ENCODE measurements at places on chromosomes 3 and 15. TPM values are rescaled to one million over a fixed set of nuclear protein-coding genes. Genes with fewer than 3 reads are reported as not detected.

CMTM8 gene
- polyA plus RNA-seq: 4.4 TPM

DNA sequence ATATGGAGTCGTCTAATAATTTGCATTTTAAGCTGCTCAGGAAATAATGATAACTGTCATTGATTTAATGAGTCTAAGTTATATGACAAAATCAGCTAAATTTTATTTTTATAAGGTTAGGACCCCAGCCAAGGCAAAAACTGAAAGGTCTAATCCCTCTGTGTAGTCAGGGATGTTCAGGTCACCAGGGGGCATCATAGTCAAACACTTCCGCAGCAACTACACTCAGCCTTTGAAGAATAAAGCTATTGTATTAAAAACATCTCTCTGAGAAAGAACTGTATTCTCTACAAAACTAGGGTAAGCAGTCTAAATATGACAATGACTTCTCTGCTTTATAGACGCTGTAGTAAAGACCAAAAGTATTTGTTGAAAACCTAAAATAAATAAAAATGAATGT is 15.0 kb downstream of the INTS14 start:
- no peak for DNase-seq

SLC15A2 gene
- 0.60 TPM for polyA plus RNA-seq

KCNMB3 gene
- 1.5 TPM for polyA plus RNA-seq

DNA sequence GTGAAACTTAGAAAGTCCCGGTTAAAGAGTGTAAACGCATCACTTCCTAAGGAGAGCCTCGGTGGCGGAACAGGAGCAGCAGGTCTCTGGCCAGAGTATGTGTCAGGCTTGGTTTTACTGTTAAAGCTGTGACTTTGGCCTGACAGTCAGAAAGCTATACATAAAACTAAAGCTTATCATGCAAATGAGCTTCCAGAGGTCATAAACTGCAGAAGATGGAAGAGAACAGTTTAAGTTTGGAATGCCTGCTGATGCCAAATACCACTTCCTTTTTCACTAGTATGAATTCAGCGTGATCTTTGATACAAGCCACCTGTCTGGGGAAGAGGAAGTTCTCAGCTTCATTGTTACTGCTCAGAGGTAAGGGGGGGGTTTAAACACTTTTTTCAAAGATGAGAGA is 125.1 kb upstream of the CTDSPL start:
- no peak for DNase-seq

- no peak for DNase-seq
These were observed 123.0 kb upstream of the STAC start for GRCh38 chr3:36257158-36257852.

DNA sequence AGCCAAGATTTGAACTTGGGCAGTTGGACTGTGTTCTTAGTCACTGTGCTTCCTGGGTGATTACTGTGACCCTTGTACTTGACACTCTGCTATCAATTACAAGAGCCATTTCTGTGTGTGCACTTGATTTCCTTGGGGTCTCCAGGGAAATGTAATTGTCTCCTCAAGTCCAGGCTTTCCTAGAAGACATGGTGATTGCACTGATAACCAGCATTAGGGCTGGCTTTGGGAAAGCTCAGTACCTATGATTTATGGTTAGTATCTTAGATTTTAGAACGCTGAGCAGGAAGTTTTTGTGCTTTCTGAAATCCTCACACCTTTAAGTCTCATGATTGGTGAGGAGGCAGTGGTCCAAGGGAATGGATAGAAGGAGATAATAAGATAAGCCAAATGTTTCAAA is 1.6 kb upstream of the CLDN11 start:
- DNase-seq: no peak

BAHD1 gene
- polyA plus RNA-seq: 9.6 TPM

- no peak for DNase-seq
These were observed 1.7 kb downstream of the PAK2 start for GRCh38 chr3:196741249-196741889.

DNA sequence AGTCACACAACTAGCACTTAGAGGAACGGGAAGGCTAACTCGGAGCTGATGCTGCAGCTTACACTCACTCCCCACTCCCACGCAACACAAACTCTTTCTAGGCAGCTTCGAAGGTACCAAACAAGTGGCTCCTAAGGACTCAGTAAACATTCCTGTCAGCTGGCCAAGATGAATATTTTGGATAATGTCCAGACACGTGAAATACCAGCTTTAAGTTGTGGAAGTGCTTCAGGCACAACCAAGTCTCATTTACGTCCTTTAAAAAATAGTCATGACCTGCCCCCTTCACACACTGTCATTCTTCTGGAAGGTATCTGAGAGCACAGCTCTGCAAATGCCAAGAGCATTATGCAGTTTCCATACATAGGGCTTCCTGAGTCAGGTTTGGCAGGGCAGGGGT is 1005.9 kb upstream of the CFAP20DC start:
- no peak for DNase-seq

- DNase-seq: no peak
These were observed 222.5 kb downstream of the SHQ1 start for GRCh38 chr3:72625602-72626337.

ZBTB20 gene
- 3.6 TPM for polyA plus RNA-seq

DNA sequence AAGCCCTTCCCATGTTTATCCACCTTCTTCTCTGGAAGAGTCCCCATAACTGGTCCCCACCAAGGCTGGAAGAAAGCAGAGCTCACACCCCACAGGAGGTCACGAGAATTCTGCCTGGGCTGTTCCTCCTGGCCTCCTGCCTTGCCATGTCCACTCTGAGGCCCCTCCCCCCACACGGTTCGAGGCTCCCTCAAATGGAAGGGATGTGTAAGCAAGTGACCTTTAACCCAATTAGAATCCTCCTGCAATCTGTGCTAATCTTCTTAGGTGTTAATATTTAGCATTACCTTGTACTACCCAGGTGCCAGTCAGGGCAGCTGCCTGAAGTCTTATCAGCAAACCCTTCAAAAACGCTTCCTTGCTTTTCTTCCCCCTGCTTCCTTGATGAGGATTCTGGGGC is 32.4 kb upstream of the DYNC1LI1 start:
- DNase-seq: no peak

DNA sequence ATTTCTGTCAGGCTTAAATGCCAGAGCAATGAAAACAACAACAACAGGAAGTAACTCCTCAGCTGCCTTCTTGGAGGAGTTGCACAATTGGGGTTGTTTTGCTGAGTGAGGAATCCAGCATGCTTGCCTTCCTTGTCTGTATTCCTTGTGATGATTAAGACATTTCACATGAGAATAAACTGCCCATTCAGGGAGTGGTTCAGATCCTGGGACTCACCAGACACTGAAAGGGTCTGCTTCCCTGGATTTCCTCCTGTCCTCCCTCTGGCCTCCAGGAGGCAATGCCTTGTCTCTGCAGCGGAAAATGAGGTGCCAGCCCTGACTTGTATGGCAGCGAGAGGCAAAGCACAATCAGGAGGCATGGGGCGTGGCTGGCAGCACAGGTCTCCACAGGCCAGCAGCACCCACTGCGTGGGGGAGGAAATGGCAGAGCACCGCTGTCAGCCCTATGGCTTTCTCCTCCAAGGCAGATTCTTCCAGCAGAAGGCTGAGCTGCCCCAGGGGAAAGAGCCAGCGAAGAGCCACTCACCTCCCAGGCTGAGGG is 41.5 kb downstream of the RBP2 start:
- no peak for DNase-seq

MORC1 gene
- polyA plus RNA-seq: not detected

GRCh38 chr3:57163751-57164150 is 1.4 kb downstream of the IL17RD start:
- no peak for DNase-seq

DNA sequence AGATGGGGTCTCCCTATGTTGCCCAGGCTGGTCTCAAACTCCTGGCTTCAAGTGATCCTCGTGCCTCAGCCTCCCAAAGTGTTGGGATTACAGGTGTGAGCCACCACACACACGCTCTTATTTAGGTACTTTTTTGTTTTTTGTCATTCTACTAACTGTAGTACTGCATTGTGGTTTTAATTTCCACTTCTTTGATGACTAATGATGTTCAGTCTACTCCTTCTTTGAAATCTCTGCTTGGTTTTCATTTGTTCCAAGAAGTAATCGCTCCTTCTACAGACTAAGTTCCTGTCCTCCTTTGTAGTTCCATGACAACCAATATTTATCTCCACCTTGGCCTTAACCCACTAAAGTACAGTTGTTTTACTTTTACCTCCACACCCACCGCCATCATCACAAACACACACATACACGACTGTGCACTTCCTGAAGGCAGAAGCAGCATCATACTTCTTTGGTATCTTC is 529 bp upstream of the DLEC1 start:
- no peak for DNase-seq

DNA sequence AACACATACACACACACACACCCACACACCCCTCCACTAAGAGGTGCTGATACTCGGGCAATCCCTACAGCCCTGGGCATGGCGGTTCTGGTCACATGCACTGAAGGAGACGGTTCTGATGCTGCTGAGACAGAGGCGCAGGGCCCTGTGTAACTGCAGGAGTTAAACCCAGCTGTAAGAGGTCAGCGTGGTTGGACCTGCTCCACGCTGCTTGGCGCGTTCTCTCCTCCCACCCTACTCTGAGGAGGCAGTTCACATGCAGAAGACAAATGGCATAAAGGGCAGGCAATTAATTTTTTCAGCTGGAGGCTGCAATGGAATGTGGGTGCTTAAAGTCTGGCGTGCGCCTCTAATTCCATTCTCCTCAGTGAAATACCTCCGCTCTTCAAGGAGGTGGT is 35.2 kb downstream of the GRK7 start:
- peak; percentile 81 for DNase-seq

AGTR1 gene
- polyA plus RNA-seq: 1.2 TPM

GRCh38 chr15:25527118-25527517 is 88.3 kb upstream of the UBE3A start:
- DNase-seq: no peak

POTEB2 gene
- not detected for polyA plus RNA-seq

GRCh38 chr3:170553788-170554757 is 31.8 kb downstream of the SLC7A14 start:
- no peak for DNase-seq

DNA sequence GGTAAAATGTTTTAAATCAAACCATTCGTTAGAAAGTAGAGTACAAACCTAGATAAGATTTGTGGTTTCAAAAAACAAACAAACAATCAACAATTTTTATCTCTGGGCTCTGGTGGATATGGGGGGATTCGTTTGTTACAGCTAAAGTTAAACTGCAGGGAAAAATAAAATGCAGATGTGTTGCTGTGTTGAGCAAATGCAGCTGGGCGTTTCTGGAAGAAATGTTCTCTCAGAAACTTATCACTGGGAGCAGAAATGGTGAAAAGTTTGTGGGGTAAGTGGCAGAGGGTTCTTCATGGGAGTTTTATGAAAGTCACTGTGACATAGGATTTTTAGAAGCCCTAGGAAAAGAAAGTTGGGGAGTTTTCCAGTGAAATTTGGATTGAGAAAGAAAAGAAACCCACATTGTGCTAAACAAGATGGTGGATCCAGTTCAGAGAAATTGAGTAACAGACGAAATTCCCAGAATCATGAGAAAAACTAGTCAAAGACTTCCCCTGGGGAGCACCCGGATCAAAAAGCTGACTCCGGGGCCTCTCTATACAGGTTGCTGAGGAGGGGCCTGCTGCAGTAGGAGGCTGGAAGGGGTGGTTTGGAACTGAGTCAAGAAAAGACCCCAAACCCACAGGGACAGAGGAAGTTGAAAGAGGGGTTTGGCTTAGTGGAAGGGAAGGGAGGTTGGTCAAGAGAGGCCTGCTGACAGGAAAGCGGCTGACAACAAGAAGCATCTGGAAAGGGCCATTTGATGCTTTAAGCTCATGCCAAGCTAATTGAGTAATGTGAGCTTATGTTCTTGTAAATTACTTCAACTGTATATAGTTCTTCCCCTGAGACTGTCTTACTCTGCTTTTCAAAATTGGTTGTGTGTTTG is 108.7 kb downstream of the RARB start:
- DNase-seq: no peak

- no peak for DNase-seq
These were observed 944.4 kb downstream of the ROBO1 start for GRCh38 chr3:78823434-78823833.

DNA sequence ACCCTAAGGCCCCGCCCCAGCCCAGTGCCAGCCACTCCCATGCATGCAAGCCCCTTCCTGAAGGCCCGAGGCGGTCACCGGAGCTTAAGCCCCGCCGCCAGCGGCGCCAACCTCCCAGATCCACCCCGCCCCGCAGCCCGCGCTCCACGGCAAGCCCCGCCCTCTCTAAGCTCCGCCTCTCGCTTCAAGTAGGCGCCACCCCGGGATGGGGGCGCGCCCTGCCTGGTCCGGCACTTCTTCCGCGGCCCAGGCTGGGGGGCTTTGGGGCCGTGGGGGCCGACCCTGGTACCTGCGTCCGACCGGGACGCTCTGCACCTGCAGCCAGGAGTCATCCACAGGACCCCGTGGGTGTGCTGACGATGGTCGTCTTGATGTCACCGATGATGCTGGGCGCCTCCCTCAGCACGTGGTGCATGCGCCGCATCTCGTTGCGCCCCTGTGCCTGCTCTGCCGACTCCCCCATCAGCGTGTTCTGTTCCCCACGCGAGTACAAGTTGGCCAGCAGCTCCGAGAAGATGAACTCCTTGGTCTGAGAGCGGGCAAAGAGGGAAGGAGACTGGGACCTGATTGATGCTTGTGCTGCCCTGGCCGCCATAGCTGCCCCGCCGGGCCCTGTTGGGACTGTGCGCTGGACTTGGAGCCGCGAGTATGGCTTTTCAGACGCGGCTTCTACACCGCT is 26.1 kb upstream of the CSPG4 start:
- DNase-seq: peak; percentile 98

BLM gene
- polyA plus RNA-seq: 3.0 TPM

GRCh38 chr3:55329849-55330248 is 157.3 kb downstream of the WNT5A start:
- no peak for DNase-seq

LIPC gene
- 0.63 TPM for polyA plus RNA-seq

HRG gene
- not detected for polyA plus RNA-seq

DNA sequence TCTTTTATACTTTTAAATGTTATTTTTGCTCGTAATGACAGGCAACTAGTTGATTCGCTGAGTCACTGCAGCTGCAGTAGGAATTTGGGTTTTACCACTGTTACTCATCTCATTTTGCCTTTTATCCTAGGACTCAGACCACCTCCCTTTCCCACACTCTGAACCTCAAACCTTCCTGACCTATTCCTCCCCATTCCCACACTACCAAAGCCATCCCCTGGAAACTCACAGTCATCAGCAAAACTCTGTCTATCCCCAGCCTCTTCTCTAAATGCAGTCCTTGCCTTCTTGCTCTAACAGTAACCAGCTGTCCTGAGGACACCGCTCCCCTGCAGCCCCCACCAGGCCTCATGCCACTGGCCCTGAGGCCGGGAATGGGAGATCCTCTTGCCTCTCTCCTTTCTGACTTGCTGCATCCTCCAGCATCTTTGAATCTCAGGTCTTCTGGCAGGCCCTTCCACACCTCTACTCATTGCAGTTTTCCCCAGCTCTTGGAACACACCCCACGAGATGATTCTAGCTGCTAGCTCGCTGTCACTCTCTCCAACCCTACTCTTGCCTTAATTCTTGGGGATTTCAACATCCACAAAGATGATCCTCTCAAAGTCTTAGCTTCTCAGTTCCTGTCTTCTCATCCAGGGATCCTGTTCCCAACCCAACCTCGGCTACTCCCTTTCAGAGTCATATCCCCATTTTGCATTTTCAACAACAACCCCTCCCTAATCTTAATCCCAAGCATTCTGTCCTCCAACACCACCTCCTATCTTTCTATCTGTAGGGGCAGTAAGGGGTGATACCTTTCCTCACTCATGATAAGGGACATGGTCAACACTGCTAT is 55.9 kb upstream of the C3orf80 start:
- no peak for DNase-seq

GRCh38 chr3:194134231-194134756 is 1.7 kb upstream of the HES1 start:
- peak; percentile 87 for DNase-seq
